Cerebellum (tissue), 4 donors: ENCODE measurements at places on chromosomes 11 and 22.

DNA sequence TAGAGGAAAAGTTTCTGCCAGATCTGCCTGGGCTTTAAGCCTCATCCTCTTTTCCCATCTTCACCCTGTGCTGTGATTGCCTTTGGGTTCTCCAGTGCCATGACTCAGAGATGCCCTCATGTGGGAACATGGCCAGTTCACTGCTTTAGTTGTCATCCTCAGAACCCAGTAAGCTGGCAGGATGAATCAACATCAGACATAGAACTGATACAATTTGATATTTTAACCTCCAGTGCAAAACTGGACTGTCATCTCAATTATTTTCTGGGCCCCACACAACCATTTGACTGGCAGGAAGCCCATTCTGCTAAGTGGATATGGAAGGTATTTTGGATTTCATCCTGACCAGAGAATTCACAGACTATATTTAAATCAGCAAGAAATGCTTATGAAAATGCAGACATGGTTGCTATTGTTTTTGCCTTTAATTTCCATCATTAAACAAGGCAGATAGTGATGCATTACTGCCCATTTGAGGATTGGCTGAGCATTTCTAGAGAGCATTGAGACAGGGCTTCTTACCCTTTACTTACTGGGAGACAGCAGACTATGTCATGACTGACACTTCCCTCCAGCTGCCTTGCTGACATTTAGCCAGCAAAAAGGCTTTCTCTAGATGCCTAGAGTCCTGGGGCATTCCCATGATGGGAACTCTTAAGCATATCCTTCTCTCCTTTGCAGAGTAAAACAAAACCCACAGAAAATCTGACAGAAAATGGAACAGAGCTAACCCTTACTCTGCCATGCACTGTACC lies 327.1 kb upstream of the MTNR1B start:
- no peak for DNase-seq

DNA sequence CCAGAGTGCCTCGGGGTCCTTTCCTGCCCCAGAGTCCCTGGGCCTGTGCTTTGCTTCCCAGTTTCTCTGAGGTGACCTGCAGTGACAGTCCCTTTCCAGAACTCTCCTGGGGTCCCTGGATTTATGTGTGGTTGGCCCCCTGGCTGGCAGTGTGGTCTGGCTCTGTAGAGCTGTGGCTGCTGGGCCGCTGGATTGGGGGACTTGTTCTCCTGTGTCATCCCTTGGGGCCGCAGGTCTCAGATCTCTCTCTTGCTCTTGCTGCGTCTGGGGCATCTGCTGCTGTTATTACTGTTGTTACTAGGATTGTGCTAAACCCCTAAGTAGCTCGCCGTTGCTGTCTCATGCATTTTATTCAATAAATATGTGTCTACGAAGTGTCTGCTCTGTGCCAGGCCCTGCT lies 31.9 kb downstream of the FAM83F start:
- no peak for DNase-seq

- no peak for DNase-seq
Observed at GRCh38 chr11:61378713-61379313, 13.6 kb upstream of the TMEM216 start.

- no peak for DNase-seq
Observed at GRCh38 chr11:11318461-11318860, 34.6 kb downstream of the CSNK2A3 start.

DNA sequence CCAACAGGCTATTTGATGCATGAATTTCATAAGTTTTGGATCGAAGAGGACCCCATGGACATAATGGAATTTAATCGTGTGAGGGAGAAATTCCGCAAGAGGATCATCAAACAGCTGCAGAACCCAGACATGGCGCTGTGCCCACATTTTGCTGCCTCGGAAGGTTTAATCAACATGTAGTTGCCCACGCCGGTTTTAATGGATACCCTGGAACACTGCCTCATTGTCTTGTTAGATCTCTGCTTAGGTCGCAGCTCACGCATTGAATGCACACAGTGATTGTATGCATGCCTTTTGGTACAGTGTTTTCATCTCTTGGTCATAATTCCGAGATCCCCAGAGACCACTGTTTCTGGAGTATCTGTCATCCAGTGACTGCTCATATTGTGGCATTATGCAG lies 46.8 kb downstream of the SLN start:
- no peak for DNase-seq

- DNase-seq: no peak
Observed at GRCh38 chr11:110392056-110392455, 37.7 kb upstream of the FDX1 start.

DNA sequence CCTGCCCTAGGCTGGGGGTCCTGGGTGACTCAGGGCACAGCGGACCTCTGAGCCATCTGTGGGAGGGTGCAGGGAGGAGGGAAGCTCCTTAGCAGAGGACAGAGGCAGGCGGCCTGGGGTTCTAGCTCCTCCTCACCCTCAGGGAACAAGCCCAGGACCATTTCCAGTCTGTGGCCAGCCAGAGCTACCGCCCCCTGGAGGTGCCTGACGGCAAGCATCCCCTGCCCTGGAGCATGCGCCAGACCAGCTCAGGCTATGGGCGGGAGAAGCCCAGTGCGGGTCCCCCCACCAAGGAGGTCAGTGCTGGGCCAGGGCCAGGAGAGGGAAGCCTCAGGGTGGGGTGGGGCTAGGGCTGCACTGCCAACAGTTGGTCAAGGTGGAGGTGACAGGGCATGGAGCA lies 26.0 kb upstream of the LRRC10B start:
- DNase-seq: no peak

DNA sequence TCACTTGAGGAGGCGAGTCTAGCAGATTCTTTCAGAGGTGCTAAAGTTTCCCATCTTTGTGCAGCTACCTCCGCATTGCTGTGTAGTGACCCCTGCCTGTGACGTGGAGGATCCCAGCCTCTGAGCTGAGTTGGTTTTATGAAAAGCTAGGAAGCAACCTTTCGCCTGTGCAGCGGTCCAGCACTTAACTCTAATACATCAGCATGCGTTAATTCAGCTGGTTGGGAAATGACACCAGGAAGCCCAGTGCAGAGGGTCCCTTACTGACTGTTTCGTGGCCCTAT lies 8.9 kb upstream of the SAMM50 start:
- DNase-seq: no peak

DNA sequence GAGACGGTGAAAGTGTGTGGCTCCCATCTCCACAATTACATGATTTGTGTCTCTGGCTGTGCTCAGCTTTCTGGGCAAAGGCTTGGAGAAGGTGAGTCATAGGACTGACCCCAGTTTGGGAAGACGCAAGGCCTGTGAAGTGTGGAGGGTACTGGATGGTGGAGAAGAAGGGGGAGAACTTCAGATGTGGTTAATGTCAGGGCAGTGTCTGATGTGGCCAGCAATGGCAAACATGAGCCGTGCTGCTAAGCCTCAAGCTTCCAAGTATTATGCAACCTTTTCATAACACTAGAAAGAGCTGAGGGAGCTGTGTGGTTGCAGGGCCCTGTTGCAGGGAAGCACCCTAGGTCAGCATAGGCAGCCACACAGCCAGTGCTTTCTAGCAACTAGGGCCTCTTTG lies 110.9 kb downstream of the NTM start:
- DNase-seq: no peak

DNA sequence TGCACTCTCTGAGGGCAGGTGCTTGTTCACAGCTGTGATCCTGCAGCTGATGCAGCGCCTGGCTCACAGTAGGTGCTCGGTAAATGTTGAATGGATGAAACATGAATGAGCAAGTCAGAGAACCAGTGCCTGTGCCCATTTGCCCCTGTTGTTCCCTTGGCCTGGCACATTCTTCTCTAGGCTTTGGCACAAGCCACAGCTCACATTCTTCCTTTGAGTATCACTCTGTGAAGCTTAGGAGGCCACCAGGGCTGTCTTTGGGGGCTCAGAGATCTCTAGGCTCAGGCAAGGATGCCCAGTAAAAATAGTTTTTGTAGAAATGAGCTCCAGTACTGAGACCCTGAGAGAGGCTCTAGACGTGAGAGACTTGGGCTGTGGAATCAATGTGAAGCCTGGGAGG lies 144.6 kb upstream of the NAV2 start:
- DNase-seq: no peak

GRCh38 chr11:77074626-77075221 lies 8.0 kb downstream of the CAPN5 start:
- no peak for DNase-seq

GRCh38 chr11:132734217-132734616 lies 798.1 kb downstream of the OPCML start:
- no peak for DNase-seq

GRCh38 chr11:105738251-105738650 lies 128.4 kb downstream of the GRIA4 start:
- no peak for DNase-seq

GRCh38 chr22:50548040-50548920 lies 2.6 kb downstream of the KLHDC7B start:
- peak; percentile 47 for DNase-seq

DNA sequence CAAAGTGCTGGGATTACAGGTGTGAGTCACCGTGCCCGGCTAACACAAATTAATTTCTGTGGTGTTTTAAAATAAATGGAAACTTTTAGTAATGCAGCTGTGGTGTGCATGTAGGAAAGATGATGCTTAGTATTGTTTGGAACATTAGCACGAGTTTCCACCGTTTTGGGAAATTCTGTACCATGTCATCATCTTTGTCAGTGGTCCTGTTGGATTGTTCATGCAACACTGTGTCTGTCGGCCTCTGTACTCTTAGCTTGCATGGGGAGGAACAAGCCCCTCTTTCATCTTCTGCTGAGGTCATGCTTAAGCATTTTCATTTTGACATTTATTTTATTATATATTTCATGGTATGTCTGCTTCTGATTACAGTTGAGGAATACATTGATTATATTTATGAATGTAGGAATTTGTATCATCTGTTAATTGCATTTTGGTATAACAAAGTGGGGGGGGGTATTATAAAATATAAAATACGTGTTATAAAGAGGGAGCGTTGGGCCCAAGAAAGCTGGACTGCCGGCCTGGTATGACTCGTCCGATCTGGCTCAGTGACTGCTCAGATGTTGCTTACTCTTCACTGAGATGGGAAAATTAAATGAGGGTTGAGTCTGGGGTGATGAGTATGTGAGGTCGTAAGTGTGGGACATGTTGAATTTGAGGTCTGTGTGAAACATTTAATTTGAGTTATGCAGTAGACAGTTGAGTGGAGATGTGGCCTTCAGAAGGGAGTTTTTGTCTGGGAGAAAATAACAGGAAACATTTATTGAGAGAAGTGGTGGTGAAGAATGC lies 28.7 kb downstream of the CECR2 start:
- DNase-seq: no peak

GRCh38 chr11:117022526-117022925 lies 75.7 kb downstream of the SIK3 start:
- DNase-seq: no peak

DNA sequence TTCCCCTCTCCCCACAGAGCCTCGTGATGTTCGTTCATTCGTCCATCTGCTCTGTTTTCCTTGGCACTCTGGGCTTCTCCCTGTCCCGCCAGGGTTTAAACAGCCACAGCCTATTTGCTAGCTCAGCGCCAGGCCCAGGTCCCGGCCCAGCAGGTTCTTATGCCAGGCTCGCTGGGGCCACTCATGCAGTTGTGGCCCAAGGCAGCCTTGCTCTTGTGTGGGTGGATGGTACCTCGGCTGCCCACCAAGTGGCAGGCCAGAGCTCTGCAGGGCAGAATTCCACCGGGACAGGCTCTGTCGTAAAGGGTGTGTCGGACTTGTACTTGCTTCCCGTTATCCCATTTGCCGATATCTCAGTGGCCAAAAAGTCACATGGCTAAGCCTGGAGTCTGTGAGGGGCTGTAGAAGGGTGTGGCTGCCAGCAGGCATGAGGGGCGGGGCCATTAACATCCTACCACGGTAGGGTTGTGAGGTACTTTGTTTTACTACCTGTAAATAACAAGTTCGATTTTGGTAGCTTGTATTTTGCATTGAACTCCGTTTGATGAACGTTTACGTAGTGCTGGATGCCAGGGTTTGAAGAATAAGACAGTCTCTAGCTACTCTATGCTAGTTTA lies 7.9 kb downstream of the FAM118A start:
- peak; percentile 49 for DNase-seq

GRCh38 chr22:24433828-24434470 lies 6.5 kb downstream of the ADORA2A start:
- no peak for DNase-seq

DNA sequence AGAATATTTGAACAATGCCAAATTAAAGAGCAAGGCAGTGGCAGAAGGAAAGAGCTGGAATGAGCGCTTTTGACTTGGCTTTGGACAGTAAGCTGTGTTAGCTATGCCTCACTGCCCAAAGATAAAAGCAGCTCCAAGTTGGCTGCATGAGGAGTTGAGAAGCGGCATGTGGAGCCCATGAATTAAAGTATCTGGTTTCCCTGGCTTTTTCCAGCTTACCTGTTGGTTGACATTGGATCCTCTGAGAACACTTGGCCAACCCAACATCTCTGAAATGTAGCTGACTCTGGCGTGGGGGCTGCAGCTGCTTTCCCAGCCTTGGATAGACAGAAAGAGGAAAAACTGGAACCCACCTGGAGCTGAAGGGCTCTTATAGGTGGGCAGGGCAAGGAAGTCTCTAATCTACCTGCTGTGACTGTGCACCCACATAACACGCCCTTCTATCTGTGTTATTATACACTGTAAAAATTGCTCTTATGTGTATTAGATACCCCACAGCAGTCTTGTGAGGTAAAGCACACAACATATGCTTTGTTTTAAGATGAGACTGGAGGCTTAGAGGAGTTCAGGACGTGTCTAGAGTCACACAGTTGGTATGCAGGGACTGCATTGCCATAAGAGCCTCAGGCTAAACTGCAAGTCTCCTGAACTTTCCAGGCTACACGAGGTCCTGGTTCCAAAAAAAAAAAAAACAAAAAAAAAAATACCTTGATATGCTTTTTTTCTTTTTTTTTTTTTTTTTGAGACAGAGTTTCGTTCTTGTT lies 5.8 kb downstream of the UBASH3B start:
- peak; percentile 78 for DNase-seq

DNA sequence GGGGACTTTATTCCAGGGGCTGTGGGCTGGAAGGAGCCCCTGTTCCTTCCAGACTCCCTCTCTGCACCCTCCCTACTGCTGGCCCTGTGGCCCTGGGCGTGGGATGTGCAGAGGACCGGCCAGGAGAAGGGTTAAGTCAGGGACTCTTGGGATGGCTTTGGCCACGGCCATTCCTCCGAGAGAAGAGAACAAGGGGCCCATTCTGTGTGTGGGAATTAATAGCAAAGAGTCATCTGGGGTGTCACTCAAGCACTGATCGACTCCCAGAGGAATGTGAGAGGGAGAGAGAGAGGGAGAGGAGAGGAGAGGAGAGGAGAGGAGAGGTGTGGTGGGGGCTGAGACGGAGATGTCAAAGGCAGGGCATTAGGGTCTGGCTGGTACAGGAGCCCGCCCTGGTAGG lies 14.2 kb upstream of the SOX10 start:
- no peak for DNase-seq

DNA sequence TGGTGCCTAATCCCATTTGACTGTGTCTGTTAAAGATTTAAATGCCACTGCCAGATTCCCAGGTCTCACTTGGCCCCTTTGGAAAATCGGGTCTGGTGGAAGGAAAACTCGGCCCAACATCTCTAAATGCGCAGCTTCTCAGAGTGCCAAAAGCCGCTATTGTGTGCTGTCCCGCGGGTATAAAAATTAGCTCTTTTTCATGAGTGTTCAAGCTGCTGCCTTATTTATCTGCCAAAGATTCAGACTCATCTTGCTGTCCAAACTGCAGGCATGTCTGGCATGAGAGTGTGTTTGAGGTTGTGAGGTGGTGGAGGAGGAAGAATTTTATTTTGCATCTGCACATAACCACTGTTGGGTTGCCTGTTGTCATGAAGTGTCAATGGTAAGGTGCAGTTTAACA lies 91.4 kb downstream of the NELL1 start:
- DNase-seq: no peak

GRCh38 chr11:8333811-8334401 lies 70.2 kb upstream of the LMO1 start:
- no peak for DNase-seq

GRCh38 chr11:92264350-92264749 lies 39.7 kb downstream of the FAT3 start:
- DNase-seq: no peak

- no peak for DNase-seq
Observed at GRCh38 chr11:109362059-109362458, 59.9 kb upstream of the C11orf87 start.
